ENCODE measurements at places on chromosomes 16 and 17.

DNA sequence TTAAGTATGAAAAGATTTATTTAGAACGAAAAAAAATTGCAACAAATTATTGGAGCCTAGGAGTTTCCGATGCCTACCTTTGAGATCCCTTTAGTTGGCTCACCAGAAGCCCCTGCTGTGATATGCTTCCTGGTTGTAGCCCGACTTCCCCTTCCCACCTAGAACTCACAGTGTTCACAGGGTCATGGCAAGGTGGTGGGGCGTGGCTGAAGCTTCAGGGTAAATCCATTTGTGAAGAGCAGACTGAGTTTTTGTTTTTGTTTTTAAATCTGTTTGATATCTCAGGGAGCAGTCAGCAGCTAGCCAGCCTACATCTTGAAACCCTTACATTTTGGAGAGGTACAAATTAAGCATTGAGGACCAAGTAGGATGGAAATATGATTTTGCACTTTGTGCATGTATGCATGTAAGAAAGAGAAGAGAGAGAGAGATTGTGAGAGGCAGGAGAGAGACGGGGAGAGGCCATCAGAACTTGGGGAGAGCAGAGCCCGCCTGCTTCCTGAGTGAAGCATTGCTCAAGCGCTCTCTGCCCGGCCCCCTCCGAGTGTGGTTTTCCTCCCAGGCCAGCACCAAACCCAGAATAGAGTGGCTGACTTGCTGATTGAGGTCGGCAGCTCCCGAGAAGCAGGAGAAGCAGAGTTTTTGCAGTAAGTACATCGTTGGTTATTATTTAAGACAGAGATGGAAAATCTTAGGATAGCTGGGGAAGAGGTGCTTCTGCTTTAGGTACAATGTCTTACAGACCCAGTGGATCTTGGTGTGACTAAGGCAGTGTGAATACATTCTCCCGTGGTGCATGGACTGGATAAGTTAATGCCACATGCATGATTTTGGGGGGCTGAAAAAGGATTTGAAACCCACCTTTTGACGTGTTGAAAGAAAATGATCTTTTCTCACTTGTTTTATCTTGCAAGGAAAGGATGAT, 64.2 kb downstream of the SPECC1 start:
- peak; percentile 58 for DNase-seq

GRCh38 chr17:57277923-57278604, 21.7 kb downstream of the MSI2 start:
- no peak for DNase-seq

GRCh38 chr16:23947838-23948237, 112.1 kb downstream of the PRKCB start:
- DNase-seq: no peak

- DNase-seq: no peak
These were observed 12.8 kb downstream of the FLCN start for GRCh38 chr17:17224137-17224536.

GRCh38 chr16:55892821-55893220, 17.6 kb upstream of the CES5A start:
- DNase-seq: no peak

- DNase-seq: peak; percentile 86
These were observed 5.4 kb downstream of the MYO1C start for GRCh38 chr17:1486802-1487695.
